ENCODE measurements at places on chromosomes 5 and 9.

DNA sequence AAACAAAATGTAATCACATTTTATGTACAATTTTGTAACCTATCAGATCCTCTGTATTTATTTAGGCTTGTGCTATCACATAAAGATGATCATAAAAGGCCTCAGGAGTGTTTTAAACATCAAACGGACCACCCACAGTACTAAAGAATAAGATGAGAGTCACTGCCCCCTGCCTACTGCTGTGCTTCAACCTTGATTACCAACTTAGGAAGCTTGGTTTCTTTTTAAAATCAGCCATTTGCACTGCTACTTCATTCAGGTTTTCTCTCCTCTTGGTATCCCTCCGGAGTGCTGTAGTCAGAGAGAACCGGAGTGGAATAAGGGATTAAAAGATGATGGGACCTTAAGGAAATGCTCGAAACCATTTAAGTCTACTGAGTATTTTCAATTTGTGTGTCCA lies 6.9 kb downstream of the C7 start:
- no peak for DNase-seq

DNA sequence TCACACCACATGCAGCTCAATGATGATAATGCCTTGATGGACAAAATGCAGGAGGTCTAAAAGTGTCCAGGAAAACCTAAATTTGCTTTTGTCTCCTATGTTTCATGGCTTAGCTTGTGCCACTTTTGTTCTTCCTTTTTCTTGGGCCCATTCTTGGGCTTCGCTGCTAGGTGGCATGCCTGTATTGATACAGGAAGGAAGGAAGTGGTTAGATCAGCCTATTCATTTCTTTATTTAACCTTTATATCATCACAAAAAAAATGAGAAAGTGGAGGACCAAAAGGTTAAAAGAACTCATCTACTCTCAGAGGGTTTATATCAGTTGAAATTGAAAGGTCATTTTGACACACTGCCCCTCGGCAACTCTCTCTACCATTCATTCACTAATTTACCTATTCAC lies 260.2 kb downstream of the ARHGAP26 start:
- DNase-seq, result no peak

GRCh38 chr5:157994906-157995519 lies 136.1 kb upstream of the CLINT1 start:
- DNase-seq, result no peak

DNA sequence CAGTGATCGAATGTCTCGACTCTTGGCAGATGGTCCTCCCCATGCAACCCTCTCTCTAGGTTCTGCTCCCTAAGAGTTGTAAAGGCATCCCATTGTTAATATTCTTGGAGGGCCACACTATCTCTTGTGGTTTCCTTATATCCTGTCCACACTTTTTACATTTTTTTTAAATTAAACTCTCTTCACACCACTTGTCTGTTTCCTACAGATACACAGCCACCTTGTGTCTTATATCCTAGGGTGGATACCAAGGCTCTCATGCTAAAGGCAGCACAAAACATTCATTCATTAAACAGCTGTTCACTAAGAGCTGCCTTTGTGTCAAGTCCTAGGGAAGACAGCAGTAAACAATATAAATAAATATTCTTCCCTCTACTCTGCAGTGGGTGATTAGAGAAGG lies 60.5 kb upstream of the SHISAL2B start:
- no peak for DNase-seq

- DNase-seq, result no peak
These were observed 275.3 kb downstream of the PSAT1 start for GRCh38 chr9:78572266-78572665.

Measured in GM04504 (cell line).